Epithelial cell of esophagus (primary cell): ENCODE measurements at places on chromosomes 12 and 14.

DNA sequence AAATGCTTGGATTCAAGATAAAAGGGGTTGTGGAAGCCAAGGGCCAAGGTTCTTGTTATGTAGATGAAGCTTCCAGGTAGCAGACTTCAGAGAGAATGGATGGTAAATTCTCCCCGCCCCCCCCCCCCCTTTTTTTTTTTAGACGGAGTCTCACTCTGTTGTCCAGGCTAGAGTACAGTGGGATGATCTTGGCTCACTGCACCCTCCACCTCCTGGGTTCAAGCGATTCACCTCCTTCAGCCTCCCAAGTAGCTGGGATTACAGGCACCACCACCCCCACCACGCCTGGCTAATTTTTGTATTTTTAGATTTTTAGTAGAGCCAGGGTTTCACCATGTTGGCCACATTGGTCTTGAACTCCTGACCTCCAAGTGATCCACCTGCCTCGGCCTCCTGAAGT lies 4.1 kb downstream of the DGLUCY start:
- DNase-seq, result no peak

DNA sequence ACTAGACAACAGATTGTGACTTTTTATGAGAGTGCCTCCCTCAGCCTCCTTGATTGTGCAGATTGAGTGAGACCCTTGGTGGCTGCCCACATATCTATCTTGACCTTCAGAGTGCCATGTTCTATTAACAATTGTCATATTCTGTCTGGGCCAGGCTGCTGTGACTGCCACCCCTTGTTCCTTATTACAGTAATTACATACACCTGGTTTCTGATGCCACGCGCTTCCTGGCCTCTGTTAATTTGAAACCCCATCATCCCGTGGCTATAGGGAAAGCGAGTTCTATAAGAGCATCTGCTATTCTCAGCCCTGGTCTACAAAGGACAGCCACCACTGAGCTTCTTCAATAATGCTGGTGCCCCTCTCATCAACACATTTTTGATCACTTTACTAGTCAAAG lies 228.7 kb downstream of the PCNX1 start:
- no peak for DNase-seq

DNA sequence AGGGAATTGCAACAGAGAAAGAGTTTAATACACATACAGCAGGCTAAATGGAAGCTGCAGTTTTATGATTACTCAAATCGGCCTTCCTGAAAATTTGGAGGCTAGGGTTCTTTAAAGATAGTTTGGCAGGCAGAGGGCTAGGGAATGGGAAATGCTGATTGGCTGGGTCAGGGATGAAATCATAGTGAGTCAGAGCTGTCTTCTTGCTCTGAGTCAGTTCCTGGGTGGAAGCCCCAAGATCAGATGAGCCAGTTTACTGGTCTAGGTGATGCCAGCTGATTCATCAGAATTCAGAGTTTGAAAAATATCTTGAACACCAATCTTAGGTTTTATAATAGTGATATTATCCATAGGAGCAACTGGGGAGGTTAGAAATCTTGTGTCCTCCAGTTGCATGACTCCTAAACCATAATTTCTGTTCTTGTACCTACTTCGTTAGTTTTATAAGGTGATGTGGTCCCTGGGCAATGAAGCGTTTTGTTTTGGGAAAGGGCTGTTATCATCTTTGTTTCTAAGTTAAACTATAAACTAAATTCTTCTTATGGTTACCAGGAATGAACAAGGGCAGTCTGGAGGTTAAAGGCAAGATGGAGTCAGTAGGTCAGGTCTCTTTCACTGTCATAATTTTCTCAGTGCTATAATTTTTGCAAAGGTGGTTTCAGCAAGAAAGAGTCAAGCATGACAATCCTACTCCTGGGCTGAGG lies 257.8 kb upstream of the CCDC196 start:
- DNase-seq, result peak; percentile 81

DNA sequence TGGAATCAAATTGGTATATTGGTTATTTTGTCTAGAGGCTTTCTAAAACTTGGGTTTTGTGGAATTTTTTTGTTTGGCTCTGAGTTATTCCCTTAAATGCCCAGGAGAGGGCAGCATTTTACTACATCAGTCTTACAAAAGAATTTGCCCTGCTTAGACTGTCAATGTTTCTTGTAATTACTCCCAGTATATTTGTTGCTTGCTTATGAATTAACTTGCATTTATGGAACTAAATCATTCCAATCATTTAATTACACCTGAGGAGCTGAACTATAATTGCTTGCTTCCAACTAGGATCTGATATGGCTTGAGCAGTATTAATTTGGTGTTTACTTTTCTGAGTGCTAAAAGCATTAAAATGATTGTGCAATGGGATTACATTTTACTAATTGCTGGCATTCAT lies 48.7 kb downstream of the MIPOL1 start:
- DNase-seq, result peak; percentile 64

GRCh38 chr12:14883686-14884085 lies 2.0 kb downstream of the MGP start:
- DNase-seq, result no peak

- DNase-seq, result peak; percentile 84
These were observed 3.6 kb upstream of the TNFRSF1A start for GRCh38 chr12:6345319-6346091.

- peak; percentile 25 for DNase-seq
These were observed 6.7 kb downstream of the DLST start for GRCh38 chr14:74888164-74889158.

- peak; percentile 62 for DNase-seq
These were observed 10.2 kb downstream of the KITLG start for GRCh38 chr12:88570103-88570502.

- no peak for DNase-seq
These were observed 146.4 kb upstream of the FKBP4 start for GRCh38 chr12:2648406-2648805.

DNA sequence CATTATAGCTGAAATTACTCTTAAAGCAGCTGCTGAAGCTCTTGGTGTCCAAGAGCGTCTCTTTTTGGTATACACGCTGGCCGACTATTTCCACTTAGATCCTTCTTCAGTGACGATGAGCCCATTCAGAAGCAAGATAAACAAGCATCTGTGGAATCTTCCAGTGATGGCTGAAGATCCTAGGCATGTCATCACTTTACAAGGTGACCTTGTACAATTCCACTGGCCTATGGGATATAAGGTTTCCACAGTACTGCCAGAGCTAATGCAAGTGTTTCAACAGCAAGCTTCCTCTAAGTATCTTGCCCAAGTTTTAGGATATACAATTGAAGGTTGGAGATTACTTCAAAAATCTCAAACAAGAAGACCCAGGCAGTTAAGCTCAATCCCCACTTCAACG lies 47.0 kb downstream of the INTS13 start:
- DNase-seq, result no peak

DNA sequence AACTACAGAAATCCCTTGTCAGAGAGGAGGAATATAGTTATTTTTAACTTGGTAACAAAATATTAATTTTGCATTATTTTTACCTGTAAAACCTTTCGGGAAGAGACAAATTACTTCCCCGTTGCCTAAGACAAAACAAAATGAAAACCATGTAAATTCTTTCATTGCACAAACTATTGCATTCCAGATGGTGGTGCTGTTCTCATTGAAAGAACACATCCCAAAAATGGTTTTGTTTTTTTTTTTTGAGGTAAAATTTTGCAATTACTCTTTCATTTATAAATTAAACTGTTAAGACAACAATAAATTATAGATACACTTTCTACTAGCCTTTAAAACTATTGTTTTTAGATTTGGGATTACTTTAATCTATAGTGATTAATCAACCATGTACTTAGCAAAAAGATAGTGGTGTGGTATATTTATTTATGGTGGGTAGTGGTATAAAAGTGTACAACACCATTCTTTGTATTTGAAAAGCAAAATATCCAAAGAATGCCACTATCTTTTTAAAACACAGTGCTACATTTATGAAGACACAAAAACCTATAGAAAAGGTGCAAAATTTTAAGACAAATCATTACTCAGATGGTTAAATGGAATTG lies 115.5 kb downstream of the SLC38A1 start:
- DNase-seq, result peak; percentile 48

DNA sequence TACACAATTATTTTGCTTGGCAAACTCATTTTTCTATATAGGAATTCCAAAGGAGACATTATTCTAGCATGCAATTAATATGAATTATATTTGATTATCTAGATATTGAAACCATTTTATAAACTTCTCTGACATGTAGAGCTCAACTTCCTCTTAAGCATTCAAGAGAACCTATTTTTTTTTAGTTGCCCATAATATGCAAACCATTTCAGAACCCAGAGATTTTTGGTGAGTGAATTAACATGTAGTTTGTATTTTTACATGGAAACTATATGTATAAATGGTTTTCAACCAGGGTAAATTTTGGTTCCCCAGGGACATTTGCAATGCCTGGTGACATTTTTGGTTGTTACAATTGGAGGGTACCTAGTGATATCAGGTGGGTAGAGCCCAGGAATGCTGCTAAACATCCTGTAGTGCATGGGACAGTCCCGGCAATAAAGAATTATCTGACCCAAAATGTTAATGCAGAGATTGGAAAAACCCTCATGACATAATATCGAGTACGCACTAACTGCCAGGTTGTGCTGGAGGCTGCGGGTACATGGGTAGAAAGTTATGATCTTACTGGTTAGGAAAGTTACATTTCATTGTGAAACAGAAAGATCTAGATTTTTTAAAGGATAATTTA lies 338.9 kb upstream of the GARIN2 start:
- no peak for DNase-seq

DNA sequence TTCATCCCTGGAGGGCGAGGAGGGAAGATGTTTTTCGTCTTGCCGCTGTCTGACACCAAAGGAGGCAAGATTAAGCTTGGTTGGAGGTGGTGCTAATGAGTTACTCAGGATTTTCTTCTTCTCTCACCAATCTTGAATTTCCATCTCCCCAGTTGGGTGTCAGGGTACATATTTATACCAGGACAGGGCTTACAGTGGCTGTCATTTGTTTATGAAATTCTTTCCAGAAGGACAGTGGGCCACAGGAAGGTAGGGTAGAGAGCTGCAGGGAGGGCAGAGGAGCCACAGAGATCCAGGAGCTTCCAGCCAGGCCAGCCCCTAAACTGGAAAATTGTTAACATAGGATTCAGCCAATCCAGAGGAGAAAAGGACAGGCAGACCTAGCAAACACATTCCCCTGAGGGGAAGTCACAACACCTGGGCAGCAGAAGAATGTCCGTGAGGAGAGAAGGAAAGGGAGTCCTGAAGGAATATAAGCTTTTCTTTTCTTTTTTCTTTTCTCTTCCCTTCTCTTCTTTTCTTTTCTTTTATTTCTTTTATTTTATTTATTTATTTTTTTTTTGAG lies 40.5 kb downstream of the IRF2BPL start:
- no peak for DNase-seq

DNA sequence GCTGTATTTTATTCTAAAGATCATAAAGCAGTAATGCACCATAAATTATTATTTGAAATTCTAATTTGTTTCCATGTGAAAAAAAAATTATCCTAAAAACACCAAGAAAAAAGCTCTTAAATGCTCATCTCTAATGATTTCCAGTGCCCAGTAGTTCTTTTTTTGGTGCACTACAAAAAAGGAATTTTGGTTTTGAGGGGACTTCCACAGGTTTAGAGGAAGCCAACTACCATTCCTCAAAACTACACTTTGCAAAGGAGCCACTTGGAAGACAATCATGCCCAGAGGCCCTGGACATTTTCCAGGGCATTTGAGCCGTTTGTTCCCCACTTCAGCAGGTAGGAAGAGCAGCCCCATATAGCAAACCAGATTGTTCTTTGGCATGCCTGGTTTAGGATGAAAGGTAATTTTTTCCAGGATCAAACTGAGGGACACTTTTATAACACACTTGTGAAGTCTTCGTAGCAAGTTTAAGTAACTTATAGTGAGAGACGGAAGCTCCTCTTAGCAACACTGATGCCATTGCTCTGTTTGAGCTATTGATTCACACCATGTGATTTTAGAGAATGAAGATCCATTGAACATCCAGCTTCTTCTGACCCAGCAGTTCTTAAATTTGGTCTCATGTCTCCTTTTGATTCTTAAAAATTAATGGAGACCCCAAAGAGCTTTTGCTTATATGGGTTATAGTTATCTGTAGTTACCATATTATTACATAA lies 187.9 kb downstream of the ETV6 start:
- no peak for DNase-seq

DNA sequence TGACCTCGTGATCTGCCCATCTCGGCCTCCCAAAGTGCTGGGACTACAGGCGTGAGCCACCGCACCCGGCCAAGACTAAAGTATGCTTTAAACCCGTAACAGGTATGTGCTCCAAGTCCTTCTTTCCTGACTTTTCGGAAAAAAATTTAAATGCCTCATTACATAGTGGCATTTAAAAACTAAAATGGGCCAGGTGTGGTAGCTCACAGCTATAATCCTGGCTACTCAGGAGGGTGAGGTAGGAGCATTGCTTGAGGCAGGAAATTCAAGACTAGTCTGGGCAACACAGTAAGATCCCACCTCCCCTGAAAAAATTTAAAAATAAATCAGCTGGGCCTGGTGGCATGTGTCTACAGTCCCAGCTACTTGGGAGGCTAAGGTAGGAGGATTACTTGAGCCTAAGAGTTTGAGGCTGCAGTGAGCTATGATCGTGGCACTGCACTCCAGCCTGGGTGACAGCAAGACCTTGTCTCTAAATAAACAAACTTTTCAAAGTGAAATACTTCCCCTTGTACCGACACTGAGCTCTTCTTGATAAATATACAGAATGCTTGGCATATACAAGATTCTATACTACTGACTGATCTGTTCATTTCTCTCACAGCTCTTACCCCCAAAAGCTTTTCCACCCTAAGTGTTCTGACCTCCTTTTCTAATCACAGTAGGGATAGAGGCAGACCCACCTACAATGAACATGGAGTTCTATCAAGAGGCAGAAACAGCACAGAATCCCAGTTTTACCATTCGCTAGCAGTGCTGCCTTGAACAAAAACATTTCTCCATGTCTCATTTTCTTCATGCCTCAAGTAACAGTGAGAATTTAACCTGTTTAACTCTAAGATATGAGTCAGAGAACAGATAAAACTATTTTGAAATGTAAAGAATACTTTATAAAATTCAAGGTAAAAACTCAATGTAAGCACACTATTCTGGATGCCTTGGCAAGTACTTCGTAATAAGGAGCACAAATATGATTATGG lies 7.9 kb downstream of the PPP4R3A start:
- DNase-seq, result no peak

- DNase-seq, result peak; percentile 8
These were observed 411.1 kb downstream of the CCER1 start for GRCh38 chr12:90543841-90544240.

- peak; percentile 42 for DNase-seq
These were observed 6.2 kb upstream of the KRT86 start for GRCh38 chr12:52268212-52268611.
